Testis (tissue), 5 donors: ENCODE measurements at places on chromosomes 7 and 10.
A peak's percentile ranks its signal among the peaks of the same experiment; 100 is the strongest.

- DNase-seq = no peak
- no peaks in the 10 kb centered on the region for H3K36me3 ChIP-seq
- H3K27me3 ChIP-seq = no peaks in the 10 kb centered on the region
- no peaks in the 10 kb centered on the region for H3K4me1 ChIP-seq
- no peak overlapping the region for H3K4me3 ChIP-seq
- no peak overlapping the region for H3K27ac ChIP-seq
Measured at GRCh38 chr7:27575613-27576012, 87.1 kb downstream of the HIBADH start.

DNA sequence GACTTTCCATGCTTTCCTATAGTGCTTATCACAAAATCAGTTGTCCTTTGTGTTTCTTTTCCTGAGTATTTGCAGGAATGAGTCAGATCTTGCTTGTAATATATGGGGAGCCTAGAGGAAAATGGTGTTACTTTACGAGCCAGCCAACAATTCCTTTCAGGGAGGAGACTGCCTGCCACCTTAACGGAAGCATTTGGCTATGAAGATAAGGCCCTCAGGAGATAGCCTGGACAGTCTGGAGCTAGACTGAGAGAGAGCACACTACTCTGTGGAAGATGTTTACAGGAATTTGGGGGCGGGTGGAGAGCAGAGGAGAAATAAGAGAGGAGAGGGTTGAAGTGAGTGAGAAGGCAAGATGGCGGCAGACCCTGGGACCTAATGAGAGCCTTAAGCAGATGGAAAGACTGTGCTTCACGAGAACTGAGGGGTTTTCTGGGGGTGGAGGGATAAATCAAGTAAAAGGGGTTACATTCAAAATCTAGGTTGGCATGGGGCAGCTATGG is 126.3 kb downstream of the SNX10 start:
- H3K27me3 ChIP-seq = no peaks in the 10 kb centered on the region
- no peak for DNase-seq
- no peak overlapping the region for H3K27ac ChIP-seq
- H3K36me3 ChIP-seq = no peaks in the 10 kb centered on the region
- peak overlapping the region; percentile 8 for H3K4me3 ChIP-seq
- H3K4me1 ChIP-seq = peaks cover 5% of the 10 kb centered on the region

DNA sequence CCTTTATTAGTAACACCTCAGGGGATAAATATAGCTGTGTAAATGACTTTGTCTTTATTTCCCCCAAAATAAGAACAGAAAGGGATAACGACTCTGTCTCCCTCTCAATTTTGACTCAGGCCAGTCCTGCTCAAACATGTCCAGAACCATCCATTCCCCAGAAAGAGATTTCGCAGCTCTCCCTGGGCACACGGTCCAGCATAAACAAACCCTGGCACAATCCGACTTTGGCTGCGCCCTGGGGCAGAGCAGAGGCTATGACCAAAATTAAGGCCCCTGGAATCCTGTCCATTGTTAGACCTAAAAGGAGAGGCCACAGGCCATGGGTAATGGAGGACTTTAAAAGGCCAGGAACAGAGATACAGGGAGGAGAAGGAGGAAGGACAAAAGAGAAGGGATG is 99.1 kb downstream of the PRPF18 start:
- H3K27me3 ChIP-seq = no peaks in the 10 kb centered on the region
- no peaks in the 10 kb centered on the region for H3K36me3 ChIP-seq
- DNase-seq = no peak

DNA sequence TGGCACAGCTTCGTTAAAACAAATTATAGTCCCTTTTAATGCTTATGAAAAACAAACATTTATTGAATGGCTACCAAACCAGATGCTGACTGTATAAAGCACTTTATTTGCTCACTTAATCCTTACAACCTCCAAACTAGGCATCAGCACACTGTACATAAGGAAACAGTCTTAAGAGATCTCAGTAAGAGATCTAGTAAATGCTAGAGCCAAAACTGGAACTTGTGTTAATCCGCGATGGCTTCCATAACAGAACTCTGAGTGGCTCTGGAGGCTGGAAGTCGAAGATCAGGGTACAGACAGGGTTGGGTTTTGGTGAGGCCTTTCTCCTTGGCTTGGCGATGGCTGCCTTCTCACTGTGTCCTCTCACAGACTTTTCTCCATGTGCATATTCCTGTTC is 27.0 kb downstream of the PDZD8 start:
- no peaks in the 10 kb centered on the region for H3K27me3 ChIP-seq
- no peaks in the 10 kb centered on the region for H3K36me3 ChIP-seq
- H3K4me1 ChIP-seq = no peaks in the 10 kb centered on the region
- DNase-seq = no peak
- no peak overlapping the region for H3K27ac ChIP-seq

- H3K4me3 ChIP-seq = no peak overlapping the region
- H3K27ac ChIP-seq = no peak overlapping the region
- H3K36me3 ChIP-seq = no peaks in the 10 kb centered on the region
Measured at GRCh38 chr10:126331101-126331500, 57.2 kb downstream of the ADAM12 start.

DNA sequence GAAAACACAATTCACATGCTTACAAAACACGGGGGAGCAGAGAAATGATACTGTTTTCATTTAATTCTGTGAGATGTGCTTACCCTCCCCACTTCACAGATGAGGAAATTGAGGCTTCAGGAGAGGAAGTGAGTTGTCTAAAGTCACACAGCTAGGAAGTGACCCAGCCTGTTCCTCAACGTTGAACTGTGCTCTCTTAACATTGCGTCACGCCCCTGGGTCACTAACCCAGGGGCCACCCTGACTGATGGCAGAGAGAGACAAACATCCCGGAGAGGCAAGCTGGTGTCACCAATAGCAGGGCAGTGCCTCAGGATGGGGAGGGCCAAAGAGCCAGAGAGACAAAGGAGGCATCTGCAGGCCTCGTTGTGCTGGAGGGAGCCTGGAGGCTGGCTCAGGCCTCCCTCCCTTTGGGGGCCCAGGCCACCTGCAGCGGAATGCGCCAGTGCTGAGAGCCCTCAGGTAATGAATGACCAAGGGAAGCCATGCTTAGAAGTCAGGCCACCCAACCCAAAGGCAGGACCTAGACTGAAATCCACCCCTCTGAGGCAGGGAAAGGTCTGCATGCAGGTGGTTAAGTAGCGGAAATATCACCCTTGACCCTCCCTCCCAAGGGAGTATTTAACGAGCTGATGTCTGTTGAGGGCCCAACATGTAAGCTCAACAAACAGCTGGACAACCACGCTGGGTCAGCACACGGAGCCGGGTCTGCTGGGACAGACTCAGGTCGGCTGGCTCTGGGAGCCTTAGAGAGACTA is 81.3 kb downstream of the C10orf105 start:
- H3K27ac ChIP-seq = no peak overlapping the region
- H3K4me1 ChIP-seq = no peaks in the 10 kb centered on the region
- H3K4me3 ChIP-seq = no peak overlapping the region
- DNase-seq = no peak

- no peaks in the 10 kb centered on the region for H3K27me3 ChIP-seq
- peaks cover 3% of the 10 kb centered on the region for H3K4me1 ChIP-seq
- no peak overlapping the region for H3K4me3 ChIP-seq
- DNase-seq = no peak
- H3K27ac ChIP-seq = no peak overlapping the region
Measured at GRCh38 chr10:36187380-36188079, 545.4 kb upstream of the FZD8 start.

- H3K27ac ChIP-seq = peak overlapping the region; percentile 96
- H3K27me3 ChIP-seq = no peaks in the 10 kb centered on the region
- peak overlapping the region; percentile 98 for H3K4me3 ChIP-seq
- no peak for DNase-seq
- peaks cover 10% of the 10 kb centered on the region for H3K4me1 ChIP-seq
Measured at GRCh38 chr7:38178695-38179344, 775 bp downstream of the STARD3NL start.

DNA sequence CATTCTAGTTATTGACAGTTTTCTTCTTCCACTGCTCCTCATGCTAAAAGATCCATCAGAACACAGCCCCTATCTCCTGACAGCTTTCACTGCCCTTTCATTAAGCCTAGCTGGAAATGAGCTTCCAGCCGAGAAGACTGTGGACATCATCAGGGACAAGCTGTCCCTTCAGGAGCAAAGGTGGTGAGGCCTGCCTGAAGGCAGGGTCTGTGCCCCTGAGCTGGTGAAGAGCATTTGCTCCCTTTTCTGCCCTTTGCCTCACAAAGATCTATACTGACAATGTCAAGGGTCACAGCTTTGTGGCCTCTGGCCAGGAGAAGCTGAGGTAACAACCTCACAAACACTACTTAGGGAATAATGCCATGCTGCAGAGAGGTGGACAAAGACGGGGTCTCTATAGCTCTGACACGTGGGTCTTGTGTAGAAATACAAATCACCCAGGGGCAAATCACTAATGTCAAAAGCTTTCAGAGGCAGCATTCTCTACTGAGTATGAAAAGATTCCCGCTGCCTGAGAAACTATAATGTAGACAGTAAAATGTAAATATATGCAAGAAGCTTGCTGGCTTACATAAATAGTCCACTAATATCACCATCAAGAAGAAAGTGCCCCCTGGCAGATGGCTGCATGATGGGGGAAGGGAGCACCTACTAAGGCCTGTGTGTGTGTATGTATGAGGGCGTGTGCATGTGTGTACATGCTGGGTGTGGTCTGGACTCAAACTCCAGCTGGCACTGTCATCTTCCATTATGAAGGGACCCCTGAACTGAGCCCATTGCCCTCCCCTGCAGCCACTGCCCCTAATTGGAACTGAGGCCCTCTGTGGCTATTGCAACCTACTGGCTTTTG is 55.8 kb downstream of the HBP1 start:
- no peaks in the 10 kb centered on the region for H3K36me3 ChIP-seq
- H3K27ac ChIP-seq = no peak overlapping the region
- no peak for DNase-seq
- H3K27me3 ChIP-seq = no peaks in the 10 kb centered on the region
- no peaks in the 10 kb centered on the region for H3K4me1 ChIP-seq
- H3K4me3 ChIP-seq = no peak overlapping the region
